ENCODE measurements at places on chromosomes 6 and 20. TPM values are rescaled to one million over a fixed set of nuclear protein-coding genes. Genes with fewer than 3 reads are reported as not detected.

Gene RBBP8NL
- not detected for total RNA-seq

Gene TSPYL1
- total RNA-seq: 52.8 TPM

Gene TULP1
- not detected for total RNA-seq

Gene ZNF337
- total RNA-seq: 16.1 TPM

Gene MTFR2
- 0.36 TPM for total RNA-seq

DNA sequence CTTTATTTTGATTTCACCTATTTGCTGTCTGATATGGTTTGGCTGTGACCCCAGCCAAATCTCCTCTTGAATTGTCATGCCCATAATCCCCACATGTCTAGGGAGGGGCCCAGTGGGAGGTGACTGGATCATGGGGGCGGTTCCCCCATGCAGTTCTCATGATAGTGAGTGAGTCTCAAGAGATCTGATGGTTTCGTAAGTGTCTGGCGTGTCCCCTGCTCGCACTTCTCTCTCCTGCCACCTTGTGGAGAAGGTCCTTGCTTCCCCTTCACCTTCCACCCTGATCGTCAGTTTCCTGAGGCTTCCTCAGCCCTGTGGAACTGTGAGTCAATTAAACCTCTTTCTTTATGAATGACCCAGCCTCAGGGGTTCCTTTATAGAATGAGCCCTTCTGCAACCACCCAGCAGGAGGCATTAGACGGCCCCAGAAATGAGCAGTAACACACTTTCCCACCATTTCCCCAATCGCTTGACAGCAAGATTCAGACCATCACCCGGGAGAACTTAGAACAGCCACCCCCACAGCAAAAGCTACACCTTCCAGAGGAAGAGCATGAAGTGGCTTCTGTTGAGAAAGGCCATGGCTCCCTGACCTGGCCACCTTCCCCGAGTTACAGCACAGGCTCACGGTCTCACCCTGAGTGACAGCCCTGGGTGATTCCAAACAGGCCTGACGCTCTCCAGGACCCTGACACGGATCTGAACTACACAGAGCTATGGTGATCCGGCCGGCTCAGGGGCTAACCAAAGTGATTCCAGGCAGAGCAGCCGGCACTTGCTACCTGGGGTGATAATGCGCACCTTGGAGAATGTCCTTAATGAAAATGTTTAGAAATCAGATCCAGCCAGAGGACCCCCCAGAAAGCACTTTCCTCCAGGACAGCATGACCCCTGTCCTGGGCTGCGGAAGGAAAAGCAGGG lies 131.2 kb upstream of the CDH4 start:
- H3K4me1 ChIP-seq: no peaks in the 10 kb centered on the region
- H3K27ac ChIP-seq: no peak overlapping the region
- no peaks in the 10 kb centered on the region for H3K36me3 ChIP-seq
- DNase-seq: no peak
- no peak overlapping the region for H3K4me3 ChIP-seq

DNA sequence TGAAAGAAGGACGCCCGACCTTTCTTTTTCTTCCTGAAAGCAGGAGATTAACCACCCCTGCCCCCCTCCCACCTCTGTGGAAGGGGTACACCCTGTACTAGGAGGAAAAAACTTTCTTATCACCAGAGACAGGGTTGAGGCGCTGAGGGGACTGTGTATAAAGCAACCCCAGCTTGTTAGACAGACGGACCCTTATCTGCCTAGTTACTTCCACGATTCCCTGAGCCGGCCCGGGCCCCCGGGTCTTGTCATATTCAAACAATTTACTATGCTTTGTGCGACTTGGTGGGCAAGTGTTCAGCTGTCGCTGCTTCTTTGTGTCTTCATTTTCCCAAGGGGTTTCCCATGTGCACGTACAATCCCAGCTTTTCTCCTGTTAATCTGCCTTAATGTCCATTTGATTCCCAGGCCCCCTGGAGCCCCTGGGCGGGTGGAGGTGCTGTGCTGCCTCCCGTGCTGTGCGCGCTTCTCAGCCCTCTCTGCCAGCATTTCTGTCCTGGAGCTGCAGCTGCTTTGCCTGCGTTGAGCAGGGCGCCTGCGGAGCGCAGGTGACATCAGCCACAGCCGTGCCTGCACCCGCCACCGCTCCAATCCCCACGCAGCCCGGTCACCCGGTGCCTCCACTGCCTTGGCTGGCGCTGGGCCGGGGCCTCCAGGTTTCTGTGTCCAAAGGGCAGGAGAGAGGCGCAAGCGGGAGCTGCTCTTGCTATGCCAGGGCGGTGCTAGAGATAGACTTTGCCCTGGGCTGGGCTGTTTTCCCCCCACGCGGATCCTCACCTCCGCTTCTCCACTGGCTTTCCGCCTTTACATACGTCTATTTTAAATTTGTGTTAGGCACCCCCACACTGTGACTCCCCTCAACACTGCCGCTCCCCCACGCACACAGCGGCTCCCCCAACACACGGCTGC lies 96.2 kb downstream of the TTLL2 start:
- peaks cover 3% of the 10 kb centered on the region for H3K27me3 ChIP-seq
- H3K36me3 ChIP-seq: no peaks in the 10 kb centered on the region
- H3K27ac ChIP-seq: no peak overlapping the region
- DNase-seq: peak; percentile 55
- H3K4me3 ChIP-seq: no peak overlapping the region
- no peaks in the 10 kb centered on the region for H3K4me1 ChIP-seq

DNA sequence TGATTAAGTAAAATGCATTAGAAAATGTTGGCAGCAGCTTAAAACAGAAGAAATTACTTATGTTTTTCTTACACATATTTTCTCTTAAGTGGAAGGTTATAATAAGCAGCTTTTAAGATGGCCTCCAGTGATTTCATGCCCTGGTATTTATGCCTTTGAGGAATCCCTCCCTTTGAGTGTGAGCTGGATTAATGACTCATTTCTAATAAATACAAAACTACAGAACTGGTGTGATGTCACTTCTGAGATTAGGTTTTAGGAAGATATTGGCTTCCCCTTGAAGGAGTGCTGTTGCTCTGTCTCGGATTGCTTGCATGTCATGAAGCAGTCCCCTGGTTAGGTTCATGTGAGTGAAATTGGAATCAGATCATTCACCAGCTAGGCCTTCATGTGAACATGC lies 143.2 kb upstream of the EPHA7 start:
- H3K27ac ChIP-seq: peak overlapping the region; percentile 10
- H3K27me3 ChIP-seq: no peaks in the 10 kb centered on the region

DNA sequence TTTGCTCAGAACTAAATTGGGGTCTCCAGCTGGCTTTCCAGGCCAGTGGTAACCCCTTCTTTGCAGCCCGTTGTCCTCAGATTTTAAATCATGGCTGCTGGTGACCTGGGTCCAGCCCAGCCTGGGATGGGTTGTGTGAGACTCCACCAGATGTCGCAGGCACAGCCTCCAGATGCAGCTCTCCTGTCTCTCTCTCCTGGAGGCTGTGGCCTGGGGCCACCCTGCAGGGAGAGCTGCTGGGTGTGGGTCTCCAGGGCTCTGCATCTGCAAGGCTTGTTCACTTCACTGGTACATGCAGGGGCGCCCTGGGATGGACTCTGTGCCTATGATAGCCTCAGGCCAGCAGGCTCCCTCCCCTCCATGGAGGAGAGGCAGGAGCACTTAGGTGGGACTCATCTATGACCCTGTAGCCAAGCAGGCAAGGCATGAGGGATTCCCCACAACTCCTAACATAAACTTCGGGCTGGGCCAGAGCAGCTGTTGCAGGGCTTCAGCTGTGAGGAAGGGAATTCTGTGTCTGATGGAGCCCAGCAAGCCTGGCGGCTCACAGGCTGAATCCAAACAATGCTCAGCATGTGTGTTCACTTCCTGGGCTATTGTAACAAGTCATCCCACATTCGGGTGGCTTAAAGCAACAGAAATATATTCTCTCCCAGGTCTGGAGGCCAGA lies 94.7 kb upstream of the NXT1 start:
- no peak overlapping the region for H3K4me3 ChIP-seq
- no peaks in the 10 kb centered on the region for H3K27me3 ChIP-seq
- H3K27ac ChIP-seq: no peak overlapping the region
- no peak for DNase-seq
- no peaks in the 10 kb centered on the region for H3K4me1 ChIP-seq

DNA sequence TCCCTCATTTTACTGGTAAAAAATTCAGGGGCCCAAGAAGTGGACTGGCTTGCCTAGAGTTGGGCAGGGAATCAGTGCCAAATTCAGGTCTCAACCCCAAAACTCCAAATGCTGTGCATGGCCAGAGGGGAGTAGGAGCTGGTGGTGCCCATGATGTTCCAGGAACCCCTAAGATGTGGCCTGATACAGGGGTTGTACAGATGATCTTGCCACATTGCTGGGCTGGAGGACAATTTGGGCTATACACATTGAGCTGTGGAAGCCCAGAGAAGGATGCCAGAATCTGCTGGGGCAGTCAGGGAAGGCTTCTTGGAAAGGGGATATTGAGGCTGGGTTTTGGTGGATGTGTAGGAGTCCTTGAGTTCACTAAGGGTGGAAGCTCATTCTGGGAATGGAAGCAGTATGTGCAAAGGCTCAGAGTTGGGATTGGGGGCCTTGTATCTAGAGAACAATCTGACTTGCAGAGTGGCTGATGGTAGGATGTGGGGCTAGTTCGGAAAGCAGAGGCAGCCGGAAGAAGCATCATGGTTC lies 38.0 kb upstream of the APCDD1L start:
- peak overlapping the region; percentile 58 for H3K27ac ChIP-seq
- peak; percentile 20 for DNase-seq
- H3K27me3 ChIP-seq: no peaks in the 10 kb centered on the region
